ENCODE measurements at places on chromosomes 1 and 21. TPM values are rescaled to one million over a fixed set of nuclear protein-coding genes. Genes with fewer than 3 reads are reported as not detected.

Gene MTHFR
- total RNA-seq: 21.8 TPM

Gene ENSA
- total RNA-seq: 78.7 TPM

Gene CHI3L2
- total RNA-seq: not detected

Gene WDTC1
- 24.6 TPM for total RNA-seq

All from placental pericyte (primary cell).